Activated CD8-positive, alpha-beta memory T cell treated with anti-CD3 and anti-CD28 coated beads, Interleukin-2, amount 10 ng/mL, durations not matched to agents 7 days and 5 days (primary cell): ENCODE measurements at places on chromosomes 16 and 17.

- DNase-seq: peak; percentile 44
Observed at GRCh38 chr17:8117980-8118768, at the start of gene ALOXE3. Gene ALOXE3, minus strand, starts transcription at chr17:8118514. Its CDS starts 524 bp downstream, at chr17:8117990.

DNA sequence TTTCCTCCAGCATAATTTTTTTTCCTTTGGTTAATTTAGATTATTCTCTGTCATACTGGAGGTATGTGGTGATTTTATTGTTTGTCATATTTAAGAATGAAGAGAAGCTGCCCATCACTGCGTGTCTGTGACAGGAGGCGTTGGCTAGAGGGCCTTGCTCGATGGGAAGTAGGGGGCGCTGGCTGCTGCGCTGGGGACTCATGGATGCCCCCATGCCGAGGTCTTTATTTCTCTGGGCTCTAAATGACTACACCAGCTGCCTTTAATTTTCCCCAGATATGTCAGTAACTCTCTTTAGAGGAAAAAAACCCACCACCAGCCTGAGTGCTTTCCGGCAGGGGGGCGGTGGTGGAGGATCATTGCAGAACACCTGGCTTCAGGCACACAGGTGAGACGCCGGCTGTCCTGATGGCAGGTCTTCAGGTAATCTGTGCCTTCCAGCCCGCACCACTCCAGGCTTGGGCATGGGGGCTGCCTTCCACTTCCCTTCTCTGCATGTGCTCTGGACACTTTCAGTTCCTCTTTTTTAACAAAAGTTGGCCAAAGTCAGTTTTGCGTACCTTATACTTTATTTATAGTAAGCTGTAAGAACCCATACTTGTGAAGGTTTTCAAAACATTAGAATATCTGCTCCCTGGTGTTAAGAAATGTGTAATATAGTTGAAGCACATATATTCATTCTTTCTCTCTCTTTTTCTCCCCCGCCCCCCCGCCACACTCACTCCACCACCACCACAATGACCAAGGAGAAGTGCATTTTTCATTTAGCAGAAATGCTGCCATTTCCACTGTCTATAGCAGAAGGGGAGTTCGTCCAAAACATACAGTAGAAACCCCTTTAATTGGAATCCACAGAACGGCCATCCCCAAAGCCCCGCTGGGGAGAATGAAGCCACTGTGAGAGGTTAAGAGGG, 192.7 kb downstream of the RPTOR start:
- DNase-seq: no peak

- peak; percentile 44 for DNase-seq
Observed at GRCh38 chr16:381012-381788, 578 bp downstream of the PGAP6 start.

GRCh38 chr17:56914581-56915273, 878 bp upstream of the TRIM25 start:
- DNase-seq: no peak

- DNase-seq: peak; percentile 70
Observed at GRCh38 chr17:76772842-76773525, 35.1 kb downstream of the MFSD11 start.

GRCh38 chr17:27994586-27994985, 47.9 kb upstream of the NLK start:
- DNase-seq: no peak

- DNase-seq: no peak
Observed at GRCh38 chr17:80220736-80221215, 549 bp downstream of the SLC26A11 start.

DNA sequence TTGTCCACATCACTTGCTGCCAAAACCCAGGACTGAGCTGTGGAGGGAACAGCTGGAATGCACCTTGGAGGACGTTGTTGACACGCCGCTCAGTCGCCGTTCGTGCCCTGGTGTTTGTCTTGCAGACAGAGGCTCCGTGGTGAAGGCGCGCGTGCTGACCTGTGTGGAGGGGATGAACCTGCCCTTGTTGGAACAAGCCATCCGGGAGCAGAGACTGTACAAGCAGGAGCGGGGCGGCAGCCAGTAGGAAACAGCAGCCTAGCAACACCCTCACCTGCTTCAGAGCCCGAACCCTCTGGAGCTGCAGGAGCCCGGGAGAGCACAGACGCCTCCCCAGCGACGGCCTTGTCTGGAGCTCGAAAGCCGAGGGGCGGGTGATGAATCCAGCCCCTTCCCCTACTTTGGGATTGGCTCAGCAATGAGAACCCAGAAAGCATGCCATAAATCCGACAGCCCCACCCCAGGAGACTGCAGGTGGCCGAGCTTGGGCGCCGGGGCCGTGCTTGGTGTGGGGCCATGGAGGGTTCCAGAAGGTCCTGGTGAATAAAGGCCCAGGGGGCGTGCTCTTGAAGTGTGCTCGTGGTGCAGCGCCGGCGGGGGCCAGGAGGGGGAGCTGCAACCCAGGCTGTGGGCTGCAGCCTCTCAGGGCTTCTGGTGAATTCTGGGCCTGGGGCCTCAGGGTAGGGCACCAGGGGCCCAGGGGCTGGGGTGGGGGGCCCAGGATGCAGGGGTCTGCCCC, 470 bp upstream of the CDK3 start:
- peak; percentile 75 for DNase-seq
